ENCODE measurements at places on chromosomes 6 and 20.

- no peak for DNase-seq
Observed at GRCh38 chr6:130503146-130503545, 137.3 kb downstream of the TMEM200A start.

GRCh38 chr20:9516234-9516871 is 2.0 kb downstream of the LAMP5 start:
- no peak for DNase-seq

GRCh38 chr20:14950633-14951032 is 613.2 kb upstream of the FLRT3 start:
- no peak for DNase-seq

GRCh38 chr6:41428996-41429421 is 93.6 kb downstream of the NCR2 start:
- no peak for DNase-seq

GRCh38 chr6:38212579-38212978 is 393.1 kb downstream of the ZFAND3 start:
- DNase-seq: no peak

DNA sequence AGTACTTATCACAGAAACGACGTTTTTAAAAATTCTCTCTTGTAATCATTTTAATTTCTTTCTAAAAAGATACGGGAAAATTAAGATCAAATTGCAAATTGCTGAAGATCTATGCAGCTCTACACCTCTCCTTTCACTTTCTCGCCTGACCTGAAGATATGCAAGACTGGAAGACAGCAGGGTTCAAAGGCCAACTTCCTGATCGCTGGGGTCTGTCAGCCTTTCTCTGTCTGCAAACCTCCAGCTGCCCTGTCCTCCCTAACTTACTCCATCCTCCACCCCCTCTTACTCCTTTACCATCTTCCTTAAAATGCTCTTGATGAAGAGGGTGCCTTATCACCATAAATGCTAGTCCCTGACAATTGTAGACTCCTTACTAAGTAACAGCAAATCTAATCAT is 63.7 kb downstream of the POPDC3 start:
- DNase-seq: peak; percentile 5

GRCh38 chr6:37323580-37323979 is 30.2 kb upstream of the RNF8 start:
- no peak for DNase-seq

GRCh38 chr6:107491138-107491609 is 1.3 kb downstream of the SOBP start:
- no peak for DNase-seq

DNA sequence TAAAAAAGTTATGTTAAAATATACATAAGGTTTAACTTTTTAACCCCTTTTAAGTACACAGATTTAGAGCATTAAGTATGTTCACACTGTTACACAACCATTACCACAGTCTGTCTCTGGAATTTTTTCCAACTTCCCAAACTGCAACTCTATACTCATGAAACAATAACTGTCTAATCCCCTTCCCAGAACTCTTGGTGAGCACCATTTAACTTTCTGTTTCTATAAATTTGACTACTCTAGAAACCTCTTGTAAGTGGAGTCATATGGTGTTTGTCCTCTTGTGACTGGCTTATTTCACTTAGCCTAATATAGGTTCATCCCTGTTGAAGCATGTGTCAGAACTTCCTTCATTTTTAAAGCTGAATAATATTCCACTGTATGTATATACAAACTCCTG is 98.1 kb downstream of the MAP3K7 start:
- DNase-seq: no peak

DNA sequence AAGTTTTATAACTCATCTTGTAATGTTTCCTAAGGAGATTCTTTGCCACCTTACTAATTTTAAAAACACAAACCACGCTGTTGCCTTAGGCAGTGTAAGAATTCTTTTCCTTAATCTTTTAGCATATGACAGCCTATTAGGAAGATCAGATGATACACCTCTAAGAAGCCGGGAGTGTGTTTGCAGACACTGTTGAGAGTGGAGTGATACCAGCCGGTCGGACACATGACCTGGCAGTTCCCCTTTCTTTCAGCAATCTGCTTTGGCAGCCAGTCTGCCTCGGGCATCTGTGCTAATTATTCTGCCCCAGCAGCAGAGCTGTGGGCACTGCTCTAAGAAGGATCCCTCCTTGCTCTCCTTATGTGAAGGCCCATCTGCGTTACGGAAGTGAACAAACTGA is 50.9 kb downstream of the PLCB4 start:
- DNase-seq: no peak

- DNase-seq: no peak
Observed at GRCh38 chr6:14002176-14002947, 77.6 kb downstream of the RNF182 start.

DNA sequence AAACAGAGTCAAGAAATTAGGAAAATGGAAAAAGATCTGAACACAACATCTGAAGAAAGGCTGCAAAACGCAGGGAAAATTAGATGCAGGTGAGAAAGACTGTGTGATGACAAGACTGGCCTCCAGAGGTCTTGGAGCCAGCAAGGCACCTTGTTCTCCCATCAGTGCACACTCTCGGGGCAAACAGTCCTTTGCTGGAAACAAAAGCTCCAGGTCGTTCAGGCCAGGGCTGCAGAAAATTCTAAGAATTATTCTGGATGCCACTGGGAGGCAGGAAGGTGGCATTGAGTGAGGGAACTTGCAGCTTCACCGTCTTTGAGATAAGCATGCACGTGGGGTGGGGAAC is 219.9 kb upstream of the SSTR4 start:
- DNase-seq: no peak

DNA sequence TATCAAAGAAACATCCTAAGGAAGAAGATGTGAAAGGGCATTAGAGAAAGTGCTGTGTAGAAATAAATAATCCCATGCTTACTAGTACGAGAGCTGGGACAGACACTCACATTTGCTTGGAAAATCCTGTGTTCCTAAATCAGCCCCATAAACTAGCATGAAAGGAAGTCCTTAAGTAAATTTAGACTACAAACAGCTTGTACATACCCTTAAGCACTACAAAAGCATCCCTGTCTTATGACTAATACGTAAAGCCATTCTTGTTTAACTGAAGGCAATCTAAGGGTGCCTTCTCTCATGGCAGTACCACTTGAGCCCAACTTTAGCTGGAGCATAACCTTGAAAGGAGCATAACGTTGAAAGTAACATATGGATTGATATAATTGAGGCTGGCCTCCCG is 15.4 kb upstream of the FOXQ1 start:
- no peak for DNase-seq

GRCh38 chr20:49381558-49382493 is 100.6 kb downstream of the KCNB1 start:
- no peak for DNase-seq

DNA sequence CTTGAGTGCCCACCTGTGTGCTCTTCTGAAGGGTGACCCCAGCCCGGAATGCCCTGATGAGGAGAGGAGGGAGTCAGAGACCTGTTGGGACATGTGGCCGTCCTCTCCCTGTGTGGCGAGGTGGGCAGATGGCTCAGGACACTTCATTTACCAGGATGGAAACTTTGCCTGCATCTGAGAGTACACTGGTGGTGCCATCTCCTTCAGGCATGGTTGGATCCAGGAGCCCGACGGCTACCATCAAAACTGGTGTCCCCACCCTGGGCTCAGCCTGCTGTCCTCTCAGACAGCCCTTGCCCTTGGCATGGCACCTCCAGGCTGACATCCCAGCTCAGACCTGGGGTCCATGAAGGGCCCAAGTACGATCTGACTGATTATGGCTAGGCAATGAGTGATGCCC is 7.0 kb upstream of the OSBPL2 start:
- DNase-seq: no peak

GRCh38 chr6:167296902-167297301 is 5.8 kb downstream of the UNC93A start:
- DNase-seq: no peak

GRCh38 chr6:36968266-36968977 is 13.9 kb downstream of the PI16 start:
- no peak for DNase-seq

DNA sequence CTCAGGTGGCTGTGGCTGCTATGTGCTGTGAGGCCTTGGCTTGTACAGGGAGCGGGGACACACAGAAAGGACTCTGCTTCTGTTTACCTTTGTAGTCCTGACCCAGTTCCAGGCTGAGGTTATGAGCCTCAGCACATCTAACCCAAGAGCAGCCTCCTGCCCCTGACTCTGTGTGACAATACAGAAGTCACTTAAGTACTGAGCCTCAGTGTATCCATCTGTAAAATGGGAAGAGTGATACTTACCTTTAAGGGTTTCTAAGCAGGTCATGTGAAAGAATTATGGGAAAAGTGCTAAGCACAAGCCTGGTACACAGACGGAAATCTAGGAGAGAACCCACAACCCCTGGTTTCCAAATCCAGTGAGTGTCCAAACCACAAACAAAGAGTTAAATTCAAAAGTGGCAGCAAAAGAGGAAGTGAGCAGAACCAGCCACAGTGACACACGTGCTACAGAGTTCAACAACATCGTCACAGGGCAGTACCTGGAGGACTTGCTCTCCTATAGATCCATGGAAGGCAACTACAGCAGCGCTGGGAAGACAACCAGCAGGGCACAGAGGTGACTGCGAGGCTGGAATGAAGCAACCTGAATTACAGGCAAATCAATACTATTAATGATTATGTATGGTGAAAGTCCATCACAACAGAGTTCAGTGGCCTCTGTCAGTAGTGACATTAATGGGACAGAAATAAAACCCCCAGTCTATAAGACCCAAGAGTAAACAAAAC is 12.5 kb downstream of the TRIM26 start:
- DNase-seq: peak; percentile 59

- DNase-seq: no peak
Observed at GRCh38 chr6:169266746-169267591, 13.3 kb upstream of the THBS2 start.
